ENCODE measurements at places on chromosomes 5 and 9.

DNA sequence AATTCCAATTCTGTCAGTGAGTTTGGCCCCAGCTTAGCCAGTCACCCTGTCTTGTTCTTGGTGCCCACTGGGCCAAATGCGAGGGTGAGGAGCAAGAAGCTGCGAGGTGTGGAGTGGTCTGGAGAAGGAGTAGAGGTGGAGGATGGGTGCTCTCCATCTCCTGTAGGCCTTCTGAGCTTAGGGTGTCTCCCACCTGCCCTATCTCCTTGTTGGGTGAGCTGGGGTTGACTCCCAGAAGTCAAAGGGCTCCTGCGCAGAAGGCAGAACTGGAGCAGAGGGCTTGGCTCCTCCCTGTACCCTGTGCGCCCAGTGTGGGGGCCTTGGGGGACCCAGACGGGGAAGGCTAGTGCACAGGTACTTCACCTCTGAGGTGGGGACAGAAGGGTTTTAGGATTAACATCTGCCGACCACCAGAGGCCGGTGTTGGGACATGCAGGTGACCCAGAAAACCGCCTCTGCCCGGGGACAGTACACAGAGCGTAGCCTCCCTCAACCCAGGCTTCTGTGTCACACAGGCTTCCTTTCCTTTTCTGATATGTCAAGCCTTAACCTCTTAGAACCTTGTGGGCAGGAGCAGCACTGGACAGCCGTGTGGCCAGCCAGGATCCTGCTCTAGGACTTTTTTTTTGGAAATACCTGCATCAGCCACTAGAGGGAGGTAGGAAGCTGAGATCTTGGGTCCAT is 16.9 kb downstream of the IL5 start:
- DNase-seq: peak; percentile 33

- no peak for DNase-seq
Measured at GRCh38 chr9:129340427-129341170, 162.5 kb upstream of the IER5L start.

DNA sequence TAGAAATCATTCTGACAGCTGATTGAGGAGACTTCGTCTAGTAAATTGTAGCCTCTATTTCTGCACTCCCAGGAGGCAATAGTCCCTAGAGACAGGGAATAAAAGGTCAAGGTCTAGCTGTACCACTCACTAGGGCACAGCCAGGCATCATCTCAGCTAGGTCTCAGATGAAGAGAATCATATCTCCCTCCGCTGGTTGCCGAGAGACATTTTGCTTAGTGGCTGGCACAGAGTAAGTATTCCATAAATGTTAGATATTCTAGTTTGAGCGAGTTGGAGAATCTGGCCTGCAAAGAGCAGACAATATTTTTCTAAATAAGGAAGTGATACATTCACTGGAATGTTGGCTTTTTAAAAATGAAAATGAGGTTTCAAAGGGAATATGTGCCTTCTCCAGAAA is 180.4 kb upstream of the ACTBL2 start:
- DNase-seq: no peak

DNA sequence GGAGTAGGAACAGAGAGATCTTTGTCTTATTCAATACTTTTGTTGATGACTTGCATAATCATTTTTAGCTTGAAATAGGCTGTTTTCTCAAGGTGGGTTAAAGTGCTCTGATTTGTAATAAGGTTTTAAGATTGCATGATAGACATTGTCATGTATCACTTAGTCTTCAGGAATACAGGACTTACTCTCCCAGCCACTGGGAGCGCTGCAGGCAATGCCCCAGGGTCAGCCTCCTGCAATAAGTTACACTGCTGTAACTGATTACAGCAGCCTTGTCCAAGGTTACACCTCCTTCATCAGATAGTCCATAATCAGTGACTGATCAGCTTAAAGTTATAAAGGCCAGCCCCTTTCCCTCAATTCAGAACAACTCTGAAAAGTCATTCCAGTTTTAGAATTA is 218.6 kb downstream of the ESM1 start:
- DNase-seq: no peak

GRCh38 chr5:174399411-174399810 is 325.0 kb upstream of the MSX2 start:
- no peak for DNase-seq

- no peak for DNase-seq
Measured at GRCh38 chr5:98471458-98471857, 302.0 kb upstream of the RGMB start.

DNA sequence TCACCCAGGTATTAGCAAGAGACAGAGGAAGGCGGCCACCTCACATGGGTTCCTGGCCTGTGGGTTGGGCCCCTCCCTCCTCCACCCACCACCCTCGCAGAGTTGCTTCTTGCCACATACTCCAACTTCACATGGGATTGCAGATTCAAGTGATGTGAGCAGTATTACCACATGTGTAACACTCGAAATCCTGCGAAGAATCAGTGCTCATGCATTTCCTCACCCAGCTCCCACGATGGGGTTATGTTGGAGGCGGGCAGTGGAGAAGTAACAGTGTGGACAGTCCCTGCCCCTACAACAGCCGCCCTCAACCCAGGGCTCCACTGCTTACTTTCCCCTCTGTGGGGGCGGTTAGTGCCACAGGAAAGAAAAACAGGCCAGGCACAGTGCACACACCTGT is 3.9 kb upstream of the FBP1 start:
- DNase-seq: no peak

DNA sequence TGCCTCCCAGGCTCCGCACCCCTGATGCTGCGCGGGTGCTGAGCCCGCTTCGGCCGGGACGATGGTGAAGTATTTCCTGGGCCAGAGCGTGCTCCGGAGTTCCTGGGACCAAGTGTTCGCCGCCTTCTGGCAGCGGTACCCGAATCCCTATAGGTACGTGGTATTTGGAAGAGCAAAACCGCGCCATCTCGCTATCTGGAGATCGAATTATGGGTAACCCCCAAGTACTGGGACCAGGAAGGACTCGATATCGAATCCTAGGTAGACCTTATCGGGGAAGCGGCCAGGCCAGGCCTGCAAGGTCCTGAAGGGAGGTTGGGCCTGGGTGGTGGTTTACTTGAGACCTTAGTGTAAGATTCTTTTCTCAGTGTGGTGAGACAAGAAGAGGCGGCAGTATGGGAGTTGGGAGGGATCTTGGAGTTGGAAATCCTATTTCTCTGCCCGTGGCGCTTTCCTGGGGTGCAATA is 359 bp downstream of the PRELID1 start:
- DNase-seq: no peak

GRCh38 chr5:154221371-154221896 is 30.9 kb downstream of the GALNT10 start:
- DNase-seq: peak; percentile 45

DNA sequence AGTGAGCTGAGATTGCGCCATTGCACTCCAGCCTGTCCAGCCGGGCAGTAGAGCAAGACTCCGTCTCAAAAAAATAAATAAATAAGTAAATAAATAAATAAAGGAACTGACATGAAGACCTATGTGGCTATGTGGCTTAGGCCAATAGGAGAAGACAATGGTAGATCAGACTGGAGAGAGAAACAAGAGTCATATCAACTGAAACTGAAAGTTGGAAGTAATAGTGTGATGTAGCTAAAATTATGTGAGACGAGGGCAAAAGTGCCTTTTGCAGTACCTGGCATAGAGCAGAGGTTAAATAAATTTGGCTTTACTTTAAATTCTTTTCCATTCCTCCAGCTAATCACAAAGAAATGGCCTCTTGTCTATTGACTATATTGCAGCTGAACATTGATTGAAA is 7.3 kb downstream of the FBP2 start:
- DNase-seq: no peak

GRCh38 chr5:36662291-36662851 is 56.0 kb downstream of the SLC1A3 start:
- DNase-seq: no peak

DNA sequence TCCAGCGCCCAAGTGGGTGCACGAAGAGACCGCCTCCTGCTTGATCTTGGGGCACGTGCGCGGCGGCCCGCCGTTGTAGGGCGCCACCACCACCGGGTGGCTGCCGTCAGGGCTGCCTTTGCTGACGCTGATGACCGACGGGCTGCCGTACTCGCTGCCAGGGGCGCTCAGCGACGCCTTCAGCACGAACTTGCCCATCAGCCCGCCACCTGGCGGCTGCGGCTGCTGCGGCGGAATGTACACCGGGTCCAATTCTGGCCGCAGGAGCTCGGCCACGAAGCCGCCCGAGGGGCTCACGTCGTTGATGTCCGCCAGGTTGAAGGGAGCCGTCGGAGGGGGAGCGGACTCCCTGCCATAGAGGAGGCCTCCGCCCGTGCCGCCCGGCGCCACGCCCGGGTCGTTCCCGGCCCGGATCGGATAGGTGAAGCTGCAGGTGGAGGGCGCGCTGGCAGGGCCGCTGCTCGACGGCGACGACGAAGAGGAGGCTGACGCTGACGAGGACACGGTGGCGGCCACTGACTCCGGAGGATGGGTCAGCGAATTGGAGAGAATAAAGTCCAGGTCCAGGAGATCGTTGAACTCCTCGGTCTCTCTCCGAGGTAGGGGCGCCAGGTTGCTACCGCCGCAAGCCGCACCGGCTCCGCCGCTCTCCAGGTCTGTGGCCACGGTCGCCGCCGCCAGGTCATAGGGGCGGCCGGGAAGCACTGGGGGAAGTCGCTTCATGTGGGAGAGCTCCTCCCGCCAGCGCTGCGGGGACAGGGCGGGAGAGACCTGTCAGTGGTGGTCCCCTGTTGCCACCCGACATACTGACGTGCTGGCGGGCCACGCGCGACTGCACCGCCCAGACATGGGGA is 1.8 kb downstream of the KLF4 start:
- peak; percentile 29 for DNase-seq

- DNase-seq: no peak
Measured at GRCh38 chr5:158875272-158875679, 224.4 kb downstream of the EBF1 start.

- no peak for DNase-seq
Measured at GRCh38 chr5:79346420-79346824, 110.5 kb downstream of the JMY start.

DNA sequence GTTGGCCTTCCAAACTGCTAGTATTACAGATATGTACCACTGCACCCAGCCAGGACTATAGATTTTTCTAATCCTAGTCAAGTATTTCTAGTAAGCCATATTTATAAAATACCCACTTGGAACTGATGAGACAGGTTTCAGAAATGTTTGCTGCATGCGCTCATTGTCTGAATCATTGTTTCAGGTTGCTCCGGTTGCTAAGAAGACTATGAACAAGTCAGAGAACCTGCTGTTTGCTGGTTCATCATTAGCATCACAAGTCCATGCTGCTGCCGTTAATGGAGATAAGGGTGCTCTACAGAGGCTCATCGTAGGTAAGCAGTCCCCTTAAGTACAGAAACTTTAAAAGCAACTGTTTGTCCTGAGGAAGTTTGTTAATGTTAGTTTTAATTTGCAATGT is 5.3 kb downstream of the INVS start:
- DNase-seq: no peak

DNA sequence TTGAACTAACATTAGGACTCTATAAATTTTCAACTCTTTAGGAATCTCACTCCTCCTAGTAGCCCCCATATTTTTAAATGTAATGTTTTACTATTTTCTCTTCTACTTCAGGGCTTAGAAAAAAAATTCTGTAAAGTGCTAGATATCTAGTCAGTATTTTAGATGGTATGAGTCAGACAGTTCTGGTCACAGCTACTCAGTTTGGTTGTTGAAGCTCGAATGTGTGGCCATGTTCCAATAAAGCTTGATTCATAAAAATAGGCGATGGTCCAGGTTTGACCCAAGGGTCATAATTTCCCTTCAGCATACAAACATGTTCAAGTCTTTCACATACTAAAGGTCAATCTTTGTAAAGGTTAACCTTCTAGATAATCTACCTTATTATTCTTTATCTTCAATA is 566.0 kb upstream of the CDH18 start:
- DNase-seq: no peak

DNA sequence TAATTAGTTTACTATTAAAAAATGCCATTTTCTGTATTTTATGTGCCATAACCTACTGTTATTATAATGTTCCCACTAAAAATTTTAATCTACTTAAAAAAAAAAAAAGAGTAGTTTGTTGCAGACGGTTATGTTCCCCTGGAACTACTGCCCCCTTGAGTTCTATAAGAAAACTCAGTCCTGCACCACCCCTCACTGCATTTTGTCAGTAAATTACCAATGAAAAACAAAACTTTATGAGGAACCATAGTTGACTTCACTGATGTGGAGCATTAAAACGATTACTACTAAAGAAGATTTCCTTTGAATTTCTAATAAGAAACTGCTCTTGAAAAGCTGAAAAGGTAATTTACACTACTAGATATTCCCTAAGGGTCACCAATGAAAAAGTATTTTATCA is 288.7 kb downstream of the FBXL17 start:
- no peak for DNase-seq

GRCh38 chr9:21395778-21396717 is 10.8 kb upstream of the IFNA2 start:
- DNase-seq: peak; percentile 75

GRCh38 chr5:175809531-175810121 is 61.8 kb upstream of the CPLX2 start:
- no peak for DNase-seq

- DNase-seq: no peak
Measured at GRCh38 chr5:136033234-136033633, 4.4 kb downstream of the TGFBI start.

- DNase-seq: no peak
Measured at GRCh38 chr5:39608024-39608423, 183.2 kb upstream of the DAB2 start.

- no peak for DNase-seq
Measured at GRCh38 chr9:93893899-93894690, 61.1 kb downstream of the BARX1 start.

- DNase-seq: no peak
Measured at GRCh38 chr5:83441747-83442146, 29.8 kb upstream of the VCAN start.

- DNase-seq: no peak
Measured at GRCh38 chr5:154806176-154806575, 44.2 kb downstream of the FAXDC2 start.

- DNase-seq: no peak
Measured at GRCh38 chr9:82152181-82152580, 163.6 kb downstream of the SPATA31D1 start.

DNA sequence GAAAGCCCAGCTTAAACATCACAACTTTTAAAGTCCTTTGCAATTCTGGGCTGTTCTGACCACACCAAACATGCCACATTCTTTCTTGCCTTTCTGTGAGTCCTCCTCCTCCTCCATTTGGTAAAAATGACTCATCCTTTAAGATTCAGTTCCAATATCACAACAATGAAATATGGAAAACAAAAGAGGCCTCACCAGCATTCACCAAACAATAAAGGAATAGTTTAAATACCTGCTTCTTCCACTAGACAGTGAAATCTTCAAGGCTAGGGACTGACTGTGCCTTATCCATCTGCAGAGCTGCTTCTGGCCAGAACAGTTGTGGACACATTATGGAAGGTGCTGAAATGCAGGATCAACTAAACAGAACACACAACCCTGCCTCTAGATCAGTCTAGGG is 36.0 kb downstream of the NR6A1 start:
- DNase-seq: no peak

- no peak for DNase-seq
Measured at GRCh38 chr5:143972068-143972467, 160.1 kb downstream of the HMHB1 start.

- DNase-seq: no peak
Measured at GRCh38 chr5:168312606-168313295, 21.3 kb downstream of the WWC1 start.

Measured in stimulated activated naive CD8-positive, alpha-beta T cell treated with anti-CD3 and anti-CD28 coated beads, Interleukin-15, Interleukin-2, amounts not matched to agents 100 U/mL and 50 U/mL, for 24 hours (primary cell).